HuH-7 (cell line): ENCODE measurements at places on chromosomes 2 and 18.

DNA sequence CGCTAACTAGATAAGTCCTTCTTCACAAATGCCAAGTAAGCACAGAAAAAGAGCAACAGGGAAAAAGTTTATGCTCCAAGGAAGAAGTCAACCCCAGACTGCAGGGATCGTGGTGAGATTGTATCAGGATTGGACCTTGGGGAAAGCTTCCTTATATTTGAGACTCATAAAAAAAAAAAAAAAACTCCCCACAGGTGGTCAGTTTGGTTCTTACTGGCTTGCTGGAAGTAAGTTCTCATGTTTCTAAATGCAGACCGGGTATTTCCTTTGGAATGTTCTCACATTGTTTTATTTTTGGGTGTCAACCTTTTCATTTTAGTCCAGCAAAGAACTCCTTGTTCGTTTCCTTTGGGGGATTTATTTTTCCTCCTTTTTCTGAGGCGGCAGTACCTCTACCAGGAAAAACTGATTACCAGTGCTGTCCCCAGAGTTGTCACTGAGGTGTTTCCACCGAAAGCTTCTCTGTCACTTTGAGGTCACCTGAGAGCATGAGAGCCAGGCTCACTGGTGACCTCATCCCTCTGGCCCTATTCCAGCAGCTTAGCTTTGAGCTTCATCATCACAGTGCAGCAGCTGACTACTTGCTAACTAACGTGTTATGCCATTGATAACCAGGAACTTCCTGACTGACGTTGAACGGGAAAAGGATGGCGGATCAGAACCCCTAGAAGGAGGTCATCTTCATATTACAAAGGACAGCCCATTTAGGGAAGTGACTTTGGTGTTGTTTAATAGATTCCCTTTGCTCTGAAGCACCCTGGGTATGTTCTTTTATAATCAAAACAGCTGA lies 16.8 kb upstream of the ATP8B1 start:
- DNase-seq: peak; percentile 22

DNA sequence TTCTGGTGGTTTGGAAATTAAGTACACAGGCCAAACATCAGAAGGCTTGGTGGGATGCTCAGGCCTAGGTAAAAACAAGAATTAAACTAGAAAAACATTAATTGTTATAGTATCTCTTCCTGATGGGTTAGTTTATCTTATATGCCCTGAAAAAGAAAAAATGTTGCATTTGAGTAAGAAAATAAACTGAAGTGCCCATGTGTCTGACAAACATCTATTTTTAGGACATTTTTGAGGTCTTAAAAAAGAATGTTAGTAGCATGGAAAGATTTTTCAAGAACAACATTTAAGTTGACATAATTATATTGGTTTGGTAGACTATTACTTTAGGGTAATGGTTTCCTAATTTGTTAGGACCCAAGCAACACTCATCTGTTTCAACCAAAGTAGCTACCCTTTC lies 140.1 kb upstream of the RND3 start:
- DNase-seq: no peak

DNA sequence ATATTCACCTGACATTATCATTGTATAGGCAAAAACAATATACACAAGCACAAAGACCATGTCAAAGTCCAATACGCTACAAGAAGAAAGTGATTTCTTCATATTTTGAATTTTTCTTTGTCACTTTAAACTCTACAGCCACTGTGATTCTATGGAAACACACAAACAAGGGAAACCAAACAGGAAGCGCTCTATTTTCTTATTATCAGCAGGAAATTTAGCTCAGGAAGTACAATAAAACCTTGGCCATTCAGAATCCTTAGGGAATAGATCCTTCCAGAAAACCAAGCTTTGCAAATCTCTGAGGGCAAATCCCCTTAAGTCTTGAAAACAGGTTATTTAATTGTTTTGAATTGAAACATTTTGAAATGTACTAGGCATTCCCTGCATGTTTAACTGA lies 336.2 kb downstream of the EPHA4 start:
- no peak for DNase-seq

- DNase-seq: peak; percentile 54
Measured at GRCh38 chr2:15782009-15782751, 158.2 kb upstream of the MYCN start.

DNA sequence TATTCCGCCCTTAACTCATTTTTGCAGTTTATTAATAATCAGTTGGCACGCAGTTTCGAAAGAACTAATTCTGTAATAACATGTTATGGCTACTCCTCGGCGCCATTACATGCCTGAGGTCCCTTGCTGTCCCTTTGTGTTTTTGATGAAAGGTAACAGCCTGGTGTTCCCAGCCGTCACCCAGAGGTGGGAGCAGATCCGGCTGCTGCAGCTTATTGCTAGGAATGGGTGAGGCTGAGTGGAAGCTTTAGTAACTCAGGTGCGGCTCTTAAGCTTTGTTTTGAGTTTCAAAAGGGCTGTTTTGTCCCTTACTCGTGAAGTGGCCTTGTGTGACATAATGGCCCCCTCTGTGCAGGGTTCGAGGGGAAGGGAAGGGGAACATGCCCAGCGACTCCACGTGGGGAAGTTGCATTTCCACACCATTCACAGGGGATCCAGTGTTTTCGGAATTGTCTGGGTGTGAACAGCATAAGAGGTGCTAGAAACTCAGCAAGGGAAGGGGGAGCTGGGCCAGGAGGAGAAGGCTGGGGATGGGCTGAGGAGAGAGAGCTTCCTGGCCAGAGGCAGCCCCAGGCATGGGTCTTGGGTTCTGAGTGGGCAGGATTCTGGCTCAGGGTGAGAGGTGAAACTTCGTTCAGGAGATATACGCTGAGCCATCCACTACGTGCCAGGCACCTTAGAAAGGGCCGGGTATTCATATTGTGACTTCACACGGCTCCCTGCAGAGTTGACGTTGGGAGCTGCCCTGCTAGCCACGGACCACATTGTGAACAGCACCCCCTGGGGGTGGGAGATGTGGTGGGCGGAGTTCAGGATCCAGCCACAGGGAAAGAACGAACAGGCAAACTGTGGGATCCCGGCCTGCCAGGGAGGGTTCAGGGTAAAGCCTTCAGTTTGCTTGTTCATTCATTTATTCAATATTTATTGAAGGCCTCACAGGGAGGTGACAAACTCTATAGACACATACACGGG lies 84.4 kb downstream of the TGOLN2 start:
- DNase-seq: peak; percentile 90

DNA sequence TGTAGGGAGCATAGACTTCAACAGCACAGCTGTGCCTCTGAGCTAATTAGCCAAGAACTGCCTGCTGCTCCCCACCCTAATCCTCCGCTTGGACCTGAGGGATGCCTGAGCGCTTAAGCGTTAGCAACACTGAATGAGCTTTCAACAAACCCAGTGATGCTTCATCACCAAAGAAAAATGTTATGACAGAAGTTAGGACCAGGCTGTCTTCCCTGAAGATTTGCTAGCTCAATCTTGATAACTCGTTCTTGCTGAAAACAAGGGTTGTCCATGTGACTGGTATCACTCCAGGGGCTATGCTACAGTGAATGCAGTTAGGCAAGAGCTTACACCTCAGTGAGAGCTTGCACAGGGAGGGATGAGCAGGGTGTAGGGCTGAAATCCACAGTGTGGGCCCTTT lies 190.7 kb upstream of the SIX2 start:
- no peak for DNase-seq

DNA sequence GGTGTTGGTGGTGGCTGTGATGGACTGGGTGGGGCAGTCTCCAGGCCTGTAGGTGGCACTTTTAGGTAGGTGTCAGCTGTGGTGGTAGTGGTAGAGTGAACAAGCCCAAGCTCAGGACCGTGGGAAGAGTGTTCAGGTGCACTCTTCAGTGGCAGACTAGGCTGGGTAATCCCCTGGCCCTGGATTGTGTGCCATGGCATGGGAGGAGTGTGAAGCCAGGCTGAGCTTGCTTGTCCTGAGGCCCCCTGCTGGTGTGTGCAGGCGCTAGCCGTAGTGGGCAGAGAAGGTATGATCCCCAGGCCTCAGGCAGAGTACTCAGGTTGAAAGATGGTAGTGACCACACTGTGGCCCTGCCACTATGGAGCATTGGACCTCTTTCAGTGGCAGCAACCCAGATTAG lies 850.3 kb downstream of the DSC3 start:
- DNase-seq: no peak

DNA sequence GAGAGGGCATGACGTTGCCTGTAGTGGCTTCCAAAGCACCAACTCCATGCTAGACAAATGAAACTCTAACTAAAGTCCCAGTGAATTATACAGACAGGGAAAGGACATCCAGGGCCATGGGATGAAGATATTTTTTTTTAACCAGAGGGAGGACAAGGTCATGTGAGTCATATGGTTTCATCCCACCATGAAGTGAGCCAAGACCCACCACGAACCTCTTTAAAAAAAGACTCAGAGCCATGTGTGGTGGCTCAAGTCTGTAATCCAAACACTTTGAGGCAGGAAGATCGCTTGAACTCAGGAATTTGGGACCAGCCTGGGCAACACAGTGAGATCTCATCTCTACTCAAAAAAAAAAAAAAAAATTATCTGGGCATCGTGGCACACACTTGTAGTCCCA lies 115.2 kb downstream of the LIPG start:
- no peak for DNase-seq

GRCh38 chr2:102737431-102737830 lies 24.4 kb upstream of the TMEM182 start:
- no peak for DNase-seq

DNA sequence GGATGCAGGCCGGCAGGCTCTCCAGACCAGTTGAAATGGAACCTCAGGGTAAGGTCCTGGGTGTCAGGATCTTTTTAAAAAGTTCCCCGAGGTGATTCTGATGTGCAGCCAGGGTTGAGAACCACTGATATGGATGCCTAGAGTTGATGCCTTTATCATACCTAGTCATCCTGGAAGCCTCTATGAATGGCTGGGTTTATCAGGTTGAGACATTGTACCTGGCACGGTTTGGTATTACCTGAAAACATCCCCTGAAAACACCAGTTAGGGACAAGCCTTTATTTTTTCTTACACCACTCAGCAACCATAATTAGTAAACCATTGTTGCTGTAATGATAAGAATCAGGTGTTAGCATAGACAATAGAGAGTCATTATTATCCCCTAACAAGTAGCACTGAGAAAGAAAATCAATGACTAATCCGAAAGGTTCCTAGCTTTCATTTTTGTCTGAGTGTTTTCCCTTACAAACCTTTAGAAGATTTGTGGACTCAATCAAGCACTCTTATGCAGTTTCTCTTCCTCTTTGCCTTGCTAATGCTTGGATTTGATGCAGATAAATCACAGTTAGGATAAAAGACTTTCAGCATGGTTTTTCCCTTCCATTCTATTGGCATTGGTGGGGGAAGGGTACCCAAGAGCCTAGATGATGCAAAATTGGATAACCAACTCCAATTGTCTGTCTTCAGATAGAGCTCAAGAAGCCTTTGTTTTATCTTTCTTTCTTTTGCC lies 116.5 kb upstream of the LYPD6 start:
- DNase-seq: no peak

DNA sequence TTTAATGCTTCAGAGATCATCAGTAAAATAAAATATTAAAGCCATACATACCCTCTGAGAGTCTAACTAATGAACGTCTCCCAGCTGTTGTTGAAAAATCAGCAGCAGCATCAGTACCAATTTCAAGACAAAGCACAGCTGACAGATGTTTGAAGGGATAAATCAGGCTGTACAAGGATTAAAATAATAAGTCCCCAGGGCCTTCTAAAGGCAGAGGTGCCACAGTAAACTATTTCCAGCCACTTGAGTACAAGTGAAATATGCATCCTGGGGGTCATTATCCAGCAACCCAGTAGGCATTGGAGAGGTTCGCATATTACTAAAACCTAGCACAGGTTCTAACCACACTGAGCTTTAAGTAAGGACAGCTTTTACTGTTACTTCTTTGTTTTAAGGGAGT lies 76.9 kb downstream of the NXPH2 start:
- DNase-seq: no peak

GRCh38 chr2:23614701-23615100 lies 229.7 kb downstream of the KLHL29 start:
- no peak for DNase-seq

DNA sequence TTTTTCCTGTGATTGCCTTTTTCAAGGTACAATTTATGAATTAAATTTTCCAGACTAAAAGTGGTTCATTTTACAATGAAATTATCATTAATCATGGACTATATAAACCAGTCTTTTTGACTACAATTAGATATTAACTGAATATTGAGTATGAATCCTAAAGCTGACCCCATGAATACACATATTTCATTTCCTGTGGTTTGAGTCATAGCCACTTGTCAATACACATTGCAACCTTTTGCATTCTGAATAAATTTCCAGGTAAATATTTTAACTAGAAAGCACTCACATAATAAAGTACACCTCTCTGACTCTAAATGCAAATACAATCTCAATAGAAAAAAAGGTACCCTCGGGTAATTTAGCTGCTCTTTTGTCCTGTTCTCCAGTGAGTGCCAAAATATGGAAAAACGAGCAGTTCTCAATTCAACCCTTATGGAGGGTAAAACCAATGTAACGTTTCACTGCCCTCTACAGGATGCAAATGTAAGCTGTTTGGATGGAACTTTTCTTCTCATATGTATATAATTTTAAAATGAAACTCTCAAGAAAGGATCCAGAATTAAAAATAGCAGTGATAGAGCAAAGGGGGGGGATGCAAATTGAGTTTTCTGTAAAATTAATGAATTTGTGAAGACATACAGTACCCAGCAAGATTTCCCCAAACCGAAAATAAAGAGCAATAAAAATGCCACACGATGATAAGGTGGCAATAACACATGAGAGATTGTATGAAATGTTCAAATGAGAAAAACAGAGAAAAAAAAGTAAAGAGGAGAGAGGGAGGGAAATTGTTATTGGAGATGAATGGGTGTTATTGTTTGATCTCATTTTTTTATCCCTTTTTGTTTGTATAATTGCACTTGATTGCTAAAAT lies 1795.7 kb upstream of the PIK3C3 start:
- DNase-seq: peak; percentile 1

- DNase-seq: no peak
Measured at GRCh38 chr18:9239720-9240119, 94.9 kb upstream of the TWSG1 start.

GRCh38 chr2:119486196-119486827 lies 38.0 kb downstream of the SCTR start:
- no peak for DNase-seq

DNA sequence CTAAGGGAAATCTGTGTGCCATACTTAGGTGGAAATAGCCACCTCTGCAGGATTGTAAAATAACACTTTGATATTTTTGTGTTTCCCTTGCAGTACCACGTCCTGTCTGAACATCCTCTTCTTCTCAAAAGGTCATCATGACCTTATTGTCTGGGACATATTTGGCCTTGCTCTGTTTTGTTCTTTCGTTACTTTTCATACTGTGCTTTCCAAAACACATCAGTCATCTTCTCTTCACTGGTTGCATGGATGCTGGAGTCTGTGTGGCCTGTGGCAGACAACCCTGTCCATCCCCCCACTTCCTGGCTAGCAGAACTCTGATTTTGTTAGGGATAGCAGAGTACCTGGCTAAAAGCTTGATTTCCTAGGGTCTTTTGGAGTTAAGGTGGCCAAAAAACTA lies 9.4 kb upstream of the GREB1 start:
- no peak for DNase-seq

GRCh38 chr18:38241216-38241615 lies 675.6 kb upstream of the CELF4 start:
- no peak for DNase-seq

GRCh38 chr2:74357627-74358026 lies 14.4 kb upstream of the SLC4A5 start:
- DNase-seq: no peak
